ENCODE measurements at places on chromosomes 2 and 18.

- DNase-seq = no peak
These were observed 115.0 kb upstream of the LHCGR start for GRCh38 chr2:48870503-48870902.

GRCh38 chr18:58172031-58172430, 128.0 kb downstream of the NEDD4L start:
- DNase-seq = no peak

- peak; percentile 26 for DNase-seq
These were observed 77.3 kb downstream of the TEX51 start for GRCh38 chr2:126975671-126976655.

- DNase-seq = no peak
These were observed 98.1 kb downstream of the SOS1 start for GRCh38 chr2:39022642-39023235.

- DNase-seq = no peak
These were observed 17.0 kb upstream of the C1QL2 start for GRCh38 chr2:119175517-119175916.

DNA sequence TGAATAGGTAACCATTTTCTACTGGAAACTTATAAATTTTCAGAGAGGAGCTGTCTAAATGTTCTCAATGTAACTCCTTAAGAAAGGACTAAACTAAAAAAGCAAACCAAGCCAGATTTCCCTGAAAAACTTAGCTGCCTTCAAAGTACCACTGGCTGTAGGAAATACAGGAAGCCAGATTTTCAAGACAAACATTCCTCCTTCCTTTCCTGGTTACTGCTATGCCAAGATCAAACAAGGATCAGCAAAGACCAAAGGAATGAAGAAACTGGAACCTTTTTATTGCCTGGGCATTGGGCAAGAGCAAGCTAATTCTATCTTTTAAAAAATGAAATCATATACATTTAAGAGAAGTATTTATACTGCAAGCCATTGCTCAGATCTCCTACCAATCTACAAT, 212.7 kb downstream of the DYM start:
- DNase-seq = no peak

DNA sequence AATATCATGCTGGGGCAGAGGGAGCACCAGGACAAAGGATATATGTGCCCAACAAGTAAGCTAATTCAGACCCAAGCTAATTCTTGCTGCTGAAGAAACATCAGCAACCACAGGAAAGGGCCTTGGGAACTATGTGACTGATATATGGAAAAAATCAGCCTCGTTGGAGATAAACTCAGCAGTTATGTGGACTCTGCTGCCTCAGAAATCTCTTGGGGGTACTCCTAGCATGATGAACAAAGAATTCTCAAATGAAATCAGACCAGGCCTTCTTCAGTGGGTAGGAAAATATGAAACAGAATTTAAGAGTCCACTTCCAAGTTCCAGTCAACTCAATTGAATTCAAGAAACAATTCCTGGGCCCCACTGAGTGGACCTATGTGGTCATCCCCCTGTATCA, 367.9 kb downstream of the TNS1 start:
- DNase-seq = no peak

DNA sequence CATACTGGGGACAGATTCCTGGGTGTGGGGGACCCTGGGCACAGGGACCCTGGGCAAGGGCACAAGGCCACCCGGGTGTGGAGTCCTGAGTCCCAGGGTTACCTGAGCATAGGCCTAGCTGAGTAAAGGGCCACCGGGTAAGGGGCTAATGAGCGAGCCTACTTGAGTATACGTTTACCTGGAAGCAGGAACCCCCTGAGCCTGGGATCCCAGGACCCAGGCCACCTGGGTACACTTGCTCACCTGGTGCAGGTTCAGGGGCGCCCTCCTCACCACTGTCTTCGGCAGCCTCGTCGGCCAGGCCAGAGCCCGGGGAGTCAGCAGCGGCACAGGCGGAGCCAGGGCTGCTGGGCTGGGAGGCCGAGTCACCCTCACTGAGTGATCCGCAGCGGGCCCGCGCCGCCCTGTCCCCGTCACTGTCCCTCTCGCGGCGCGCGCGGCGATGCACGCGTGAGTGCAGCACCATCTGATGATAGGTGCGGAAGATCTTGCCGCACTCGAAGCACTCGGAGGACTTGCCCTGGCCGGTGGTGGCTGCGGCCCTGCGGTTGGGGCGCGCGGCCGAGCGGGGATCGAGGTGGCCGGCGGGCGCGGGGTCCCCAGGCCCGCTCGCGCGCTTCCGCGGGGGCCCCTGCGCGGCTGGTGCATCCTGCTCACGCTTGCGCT, 53.9 kb downstream of the ZNF516 start:
- DNase-seq = no peak

DNA sequence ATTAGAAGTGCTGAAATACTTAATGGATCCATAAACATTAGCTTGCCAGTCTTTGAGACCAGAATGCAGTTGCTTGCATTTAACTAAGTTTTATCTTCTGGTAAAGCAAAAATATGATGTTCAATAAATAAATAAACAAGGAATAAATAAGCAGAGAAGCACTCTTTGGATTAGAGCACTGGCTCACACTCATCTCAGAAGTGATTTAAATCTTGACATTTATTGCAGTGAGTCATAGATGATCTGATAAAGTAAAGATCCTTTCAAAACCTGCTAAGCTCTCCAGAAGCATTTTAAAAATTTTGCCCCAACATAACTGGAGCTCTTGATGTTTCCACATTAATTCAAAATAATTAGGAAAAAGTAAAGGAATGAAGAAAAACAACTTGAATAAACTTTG, 66.8 kb downstream of the KYNU start:
- no peak for DNase-seq

GRCh38 chr18:60664736-60665135, 292.2 kb upstream of the MC4R start:
- no peak for DNase-seq

DNA sequence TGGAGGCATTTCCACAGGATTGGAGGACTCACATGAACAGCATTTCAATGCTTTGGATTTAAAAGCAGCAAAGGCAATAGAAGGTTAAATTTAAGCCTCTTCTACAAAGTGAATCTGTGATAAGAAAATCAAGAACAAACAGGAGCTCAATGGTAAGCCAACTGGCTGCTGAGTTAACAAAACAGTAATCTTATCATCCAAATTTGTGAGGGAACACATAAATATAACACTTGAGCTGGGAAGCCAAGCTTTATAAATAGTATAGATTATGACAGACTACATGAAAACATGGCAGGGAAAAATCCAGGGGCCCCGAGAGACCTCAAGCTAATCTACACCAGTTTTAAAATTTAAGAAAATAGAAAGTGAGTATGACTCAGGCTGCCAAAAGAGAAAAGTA, 108.5 kb upstream of the PGAP1 start:
- DNase-seq = no peak

DNA sequence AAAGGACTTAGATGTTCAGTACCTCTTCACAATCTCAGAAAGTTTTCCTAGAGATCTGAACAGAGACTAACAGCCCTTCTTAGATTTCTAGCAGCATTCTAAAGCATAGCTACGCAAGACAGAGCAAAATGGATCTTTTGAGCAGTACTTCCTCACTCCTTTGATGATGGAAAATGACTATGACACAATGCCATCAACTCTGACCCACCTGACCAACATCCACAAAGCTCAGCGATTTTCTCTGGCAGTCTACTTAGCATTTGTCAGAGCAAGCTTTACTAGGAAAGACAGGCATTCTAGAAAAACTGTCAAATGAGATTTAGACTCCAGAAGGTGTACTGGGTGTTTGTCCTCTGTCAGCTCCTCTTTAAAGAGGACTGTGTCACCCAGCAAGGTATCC, 180.9 kb upstream of the ACVR2A start:
- DNase-seq = peak; percentile 39

- DNase-seq = no peak
These were observed 698.1 kb upstream of the CDH2 start for GRCh38 chr18:28875059-28875458.

DNA sequence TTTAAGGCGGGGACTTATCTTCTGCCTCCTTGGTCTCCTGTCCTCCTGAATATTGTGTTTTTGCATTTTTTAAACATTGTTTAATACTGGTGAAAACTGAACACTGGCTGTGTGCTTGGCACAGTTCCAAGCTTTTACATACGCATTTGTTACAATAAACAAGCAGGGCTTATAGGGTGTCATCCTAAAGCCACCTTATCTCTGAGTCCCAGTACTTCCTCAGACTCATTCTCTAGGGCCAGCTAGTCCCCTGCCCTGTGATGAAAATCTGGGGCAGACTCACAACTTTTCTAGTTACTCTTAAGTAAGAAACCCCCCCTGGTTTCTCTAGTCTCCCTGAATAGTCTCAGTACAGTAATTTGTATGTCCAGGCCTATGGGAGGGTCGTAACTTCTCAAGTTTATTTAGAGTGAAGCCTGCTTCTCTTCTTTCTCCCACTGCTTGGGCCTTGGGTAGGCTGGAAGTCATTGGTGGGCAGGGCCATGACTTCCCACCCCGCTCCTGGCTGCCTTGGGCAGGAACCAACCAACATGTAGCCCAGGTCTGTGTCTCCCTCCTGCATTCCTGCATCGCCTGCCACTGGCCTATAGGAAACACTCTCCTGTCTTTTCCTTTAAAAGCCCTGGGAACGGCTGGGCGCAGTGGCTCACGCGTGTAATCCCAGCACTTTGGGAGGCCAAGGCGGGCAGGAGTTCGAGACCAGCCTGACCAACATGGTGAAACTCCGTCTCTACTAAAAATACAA, 7.7 kb upstream of the KCNE4 start:
- DNase-seq = no peak

GRCh38 chr2:158782616-158783015, 12.5 kb upstream of the DAPL1 start:
- peak; percentile 25 for DNase-seq

DNA sequence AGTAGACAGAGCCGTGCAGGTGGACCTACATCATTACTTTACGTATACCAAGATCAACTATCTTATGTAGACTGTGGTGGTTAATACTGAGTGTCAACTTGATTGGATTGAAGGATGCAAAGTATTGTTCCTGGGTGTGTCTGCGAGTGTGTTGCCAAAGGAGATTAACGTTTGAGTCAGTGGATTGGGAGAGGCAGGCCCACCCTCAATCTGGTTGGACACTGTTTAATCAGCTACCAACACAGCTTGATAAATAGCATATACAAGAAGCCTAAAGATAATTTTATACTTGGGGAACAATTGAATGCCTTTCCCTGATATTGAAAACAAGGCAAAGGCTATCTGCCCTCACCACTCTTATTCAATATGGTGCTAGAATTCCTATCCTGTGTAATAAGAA, 604.2 kb upstream of the ZEB2 start:
- DNase-seq = no peak

- no peak for DNase-seq
These were observed 175.1 kb downstream of the ZFP36L2 start for GRCh38 chr2:43051338-43051737.

GRCh38 chr2:150046810-150047209, 440.7 kb downstream of the RND3 start:
- DNase-seq = no peak

- no peak for DNase-seq
These were observed 103.9 kb upstream of the UBE2E3 start for GRCh38 chr2:180876506-180876905.

DNA sequence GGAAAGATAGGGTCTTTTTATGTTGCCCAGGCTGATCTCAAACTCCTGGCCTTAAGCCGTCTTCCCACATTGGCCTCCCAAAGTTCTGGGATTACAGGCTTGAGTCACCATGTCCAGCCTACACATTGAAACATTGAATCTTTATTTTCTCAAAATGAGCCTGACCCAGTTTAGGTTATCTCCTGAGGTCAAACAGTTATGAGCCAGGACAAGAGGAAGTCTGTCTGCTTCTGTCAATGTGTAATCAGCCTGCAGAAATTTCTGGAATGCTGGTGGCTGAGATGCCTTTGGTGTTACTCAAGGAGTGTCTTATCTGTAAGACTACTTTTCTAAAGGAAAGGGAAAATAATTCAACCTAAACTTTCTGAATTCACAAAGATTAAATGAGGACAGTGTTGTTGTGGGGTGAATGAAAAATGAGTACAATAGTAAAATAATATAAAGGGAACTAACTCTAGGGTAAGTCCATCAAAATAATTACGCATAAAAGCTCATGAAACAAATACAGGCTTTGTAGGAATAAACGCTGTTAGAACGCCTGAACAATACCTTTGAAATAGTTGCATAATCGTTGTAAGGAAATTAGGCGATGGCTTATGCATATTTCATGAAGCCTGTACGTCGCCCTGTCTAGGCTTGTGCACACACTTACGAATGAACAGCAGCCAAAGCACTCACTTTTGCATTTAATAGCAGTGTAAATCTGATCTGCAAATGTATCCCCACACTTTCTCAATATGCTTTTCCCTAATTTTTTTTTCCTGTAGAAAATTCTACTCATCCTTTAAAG, 260.8 kb downstream of the RDH14 start:
- no peak for DNase-seq

GRCh38 chr18:9691235-9691634, 16.9 kb upstream of the RAB31 start:
- no peak for DNase-seq

- DNase-seq = no peak
These were observed 170.6 kb upstream of the MEIS1 start for GRCh38 chr2:66264354-66264753.

DNA sequence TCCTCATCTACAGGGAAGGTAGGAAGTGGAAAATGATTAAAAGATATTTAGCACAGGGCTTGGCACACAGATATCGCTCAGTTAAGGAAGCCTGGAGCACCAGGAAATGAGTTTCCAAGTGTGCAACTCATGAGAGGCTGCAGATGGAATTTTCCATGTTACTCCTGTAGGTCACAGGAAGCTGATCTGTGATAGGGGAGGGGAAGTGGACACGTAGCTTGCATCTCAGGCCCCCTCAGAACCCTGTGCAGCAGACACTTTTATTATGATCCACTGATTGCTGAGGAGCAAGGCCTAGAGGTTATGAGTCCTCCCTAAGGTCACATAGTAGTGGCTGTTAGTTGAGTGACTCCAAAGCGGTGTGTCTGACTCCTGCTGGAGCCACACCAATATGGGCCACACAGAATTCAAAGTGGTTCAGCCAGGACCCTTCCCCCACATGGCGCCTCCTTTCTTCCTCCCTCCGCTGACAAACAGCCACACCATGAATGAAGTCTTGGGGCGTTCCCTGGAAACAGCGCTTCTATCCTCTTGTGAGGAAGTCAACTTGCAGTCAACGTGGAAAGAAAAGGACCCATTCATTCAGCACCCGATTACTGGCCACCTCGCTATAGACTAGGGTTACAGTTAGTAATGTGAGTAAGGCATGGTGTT, 21.5 kb downstream of the DYSF start:
- peak; percentile 18 for DNase-seq

- DNase-seq = peak; percentile 59
These were observed 180.2 kb downstream of the RNF144A start for GRCh38 chr2:7097353-7097895.

- DNase-seq = no peak
These were observed 4.7 kb upstream of the ADNP2 start for GRCh38 chr18:80104364-80104779.

Measured in inflammatory macrophage treated with lipopolysaccharide for 4 hours (primary cell).